ENCODE measurements at places on chromosomes 2 and 18.

DNA sequence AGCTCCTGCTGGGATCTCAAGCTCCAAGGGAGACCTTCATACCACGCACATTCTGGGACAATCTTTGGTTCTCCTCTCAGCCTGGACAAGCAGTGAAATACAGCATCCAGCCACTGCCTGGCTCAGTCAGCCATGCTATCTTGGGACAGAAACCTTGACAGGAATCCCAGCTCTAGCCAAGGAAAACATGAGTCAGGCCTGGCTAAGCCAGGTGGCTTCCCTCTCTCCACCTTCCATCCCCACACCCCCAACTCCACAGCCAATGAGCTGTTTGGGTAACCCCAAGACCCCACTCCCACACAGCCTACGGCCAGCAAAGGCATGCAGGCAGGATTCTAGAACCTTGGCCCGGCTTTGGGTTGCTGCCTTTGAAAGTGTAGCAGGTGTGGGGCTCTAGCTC, 64.9 kb downstream of the MCFD2 start:
- DNase-seq, result peak; percentile 84

DNA sequence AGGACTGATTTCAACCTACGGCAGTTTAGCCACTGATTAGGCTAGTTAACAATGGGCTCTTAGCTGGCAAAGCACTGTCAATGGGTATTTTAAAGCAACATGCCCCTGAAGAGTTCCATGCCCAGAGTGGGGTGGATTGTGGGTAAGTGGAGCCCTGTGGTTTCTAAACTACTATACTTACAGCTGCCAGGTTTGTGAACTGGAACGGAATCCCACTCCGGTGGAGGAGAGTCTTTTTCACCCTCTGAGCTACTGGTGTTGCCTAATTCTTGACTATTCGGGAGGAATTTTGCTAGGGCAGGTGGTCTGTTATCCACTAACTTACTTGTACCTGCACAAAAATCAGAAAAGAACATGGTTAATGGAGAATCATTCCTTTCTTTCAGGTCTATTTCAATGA, 52.6 kb downstream of the ZAP70 start:
- DNase-seq, result no peak

- DNase-seq, result peak; percentile 72
Observed at GRCh38 chr2:84701880-84702279, 179.0 kb downstream of the TRABD2A start.

DNA sequence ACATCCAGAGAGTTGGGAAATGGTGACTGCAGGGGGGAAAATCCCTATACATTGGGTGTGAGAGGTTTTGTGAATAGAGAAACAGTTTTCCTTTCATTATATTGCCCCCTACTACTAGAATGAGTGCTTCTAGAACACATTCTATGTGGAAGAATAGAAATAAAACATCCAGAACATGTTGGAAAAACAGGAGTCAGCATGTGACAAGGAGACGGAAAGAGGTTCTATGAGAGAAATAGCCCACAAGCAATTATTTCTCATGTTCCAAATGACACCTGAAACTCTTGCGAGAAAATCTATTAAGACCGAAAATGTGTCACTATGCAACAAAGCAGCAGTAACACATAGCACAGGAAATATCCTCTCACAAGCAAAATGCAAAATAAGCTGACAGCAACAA, 202.7 kb upstream of the SPOPL start:
- DNase-seq, result no peak

DNA sequence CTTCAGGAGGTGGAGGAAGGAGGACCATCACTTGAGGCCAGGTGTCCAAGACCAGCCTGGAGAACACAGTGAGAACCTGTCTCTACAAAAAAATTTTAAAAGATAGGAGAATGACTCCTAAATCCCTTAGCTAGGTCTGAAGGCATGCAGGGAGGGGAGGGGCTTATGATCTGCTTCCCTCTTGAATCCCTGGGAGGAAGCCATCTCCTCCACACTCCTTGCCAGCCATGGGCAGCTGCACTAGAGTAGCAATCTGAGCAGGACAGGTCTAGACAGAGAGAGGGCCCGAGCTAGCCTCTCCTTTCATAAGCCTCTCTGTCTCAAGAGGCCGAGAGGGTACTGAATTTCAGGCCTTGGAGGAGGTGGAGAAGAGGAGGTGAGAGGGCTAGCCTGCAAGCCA, 42.5 kb downstream of the DAPL1 start:
- no peak for DNase-seq

DNA sequence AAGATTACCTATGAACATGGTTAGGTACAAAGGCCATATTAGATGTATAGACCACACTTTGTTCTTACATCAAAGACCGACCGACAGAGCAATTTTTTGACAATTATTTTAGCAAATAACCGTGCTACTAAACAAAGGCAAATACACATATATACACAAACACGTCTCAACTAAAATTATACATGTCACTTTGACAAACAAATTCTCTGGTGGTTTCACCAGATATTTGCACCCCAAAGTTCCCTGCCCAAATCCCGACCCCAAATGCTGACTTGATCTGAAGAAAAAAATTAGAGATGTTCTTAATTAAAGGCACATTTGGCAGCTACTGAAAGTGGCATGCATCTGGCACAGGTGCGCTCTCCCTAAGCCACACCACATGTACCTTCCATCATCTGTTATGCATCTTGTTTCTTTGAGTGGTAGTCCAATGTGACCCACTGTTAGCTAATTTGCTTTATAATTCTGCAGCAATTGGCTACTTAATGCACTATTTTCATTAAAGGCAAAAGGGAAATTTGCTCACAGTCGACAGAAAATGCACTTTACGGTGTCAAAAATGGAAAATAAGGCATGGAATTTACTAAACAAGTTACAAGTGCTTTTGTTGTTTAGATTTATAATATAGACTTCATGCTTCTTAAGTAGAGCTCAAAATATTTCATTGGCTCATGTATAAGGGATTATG, 92.1 kb downstream of the ARHGEF33 start:
- DNase-seq, result no peak

DNA sequence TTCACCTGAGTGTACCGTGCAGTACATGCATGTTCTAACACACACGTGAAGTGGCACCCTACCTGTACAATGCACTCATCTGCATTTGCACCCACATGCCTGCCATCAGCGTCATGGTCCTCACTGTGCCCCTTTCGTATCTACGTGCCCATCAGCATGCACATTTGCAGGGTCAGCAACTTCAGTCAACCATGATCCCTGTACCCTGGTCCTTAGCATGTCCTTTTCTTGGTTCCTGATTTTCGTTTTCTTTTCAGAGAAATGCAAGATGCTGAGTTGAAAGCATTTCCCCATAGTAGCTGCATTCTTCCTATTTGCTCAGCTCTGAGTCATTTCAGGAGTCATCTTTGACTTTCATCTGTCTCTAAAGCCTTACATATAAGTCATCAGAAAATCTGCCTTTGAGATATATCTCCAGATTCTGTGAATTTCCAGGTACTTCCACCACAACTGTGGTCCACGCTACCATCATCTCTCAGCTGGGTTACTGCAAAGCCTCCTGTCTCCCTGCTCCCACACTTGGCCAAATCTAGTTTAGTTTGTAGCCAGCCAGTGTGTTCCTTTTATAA, 14.7 kb upstream of the PUM2 start:
- peak; percentile 68 for DNase-seq

DNA sequence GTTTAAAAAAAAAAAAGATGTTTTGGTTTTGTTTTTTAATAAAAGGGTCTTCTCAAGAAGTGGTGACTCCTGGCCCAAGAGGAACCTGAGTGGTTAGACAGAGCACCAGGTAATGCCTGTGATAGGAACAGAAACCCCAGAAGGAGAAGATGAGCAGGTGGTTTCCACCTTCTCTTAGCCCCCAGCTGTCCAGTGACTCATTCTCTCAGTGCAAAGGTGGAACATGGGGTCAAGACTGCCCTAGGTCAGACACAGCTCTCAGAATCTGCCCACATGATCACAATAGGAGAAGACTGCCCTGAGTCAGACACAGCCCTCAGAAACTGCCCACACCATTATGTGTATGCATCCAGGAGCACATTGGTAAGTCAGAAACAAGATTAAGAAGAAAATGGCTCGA, 61.8 kb downstream of the TBC1D8 start:
- DNase-seq, result no peak

DNA sequence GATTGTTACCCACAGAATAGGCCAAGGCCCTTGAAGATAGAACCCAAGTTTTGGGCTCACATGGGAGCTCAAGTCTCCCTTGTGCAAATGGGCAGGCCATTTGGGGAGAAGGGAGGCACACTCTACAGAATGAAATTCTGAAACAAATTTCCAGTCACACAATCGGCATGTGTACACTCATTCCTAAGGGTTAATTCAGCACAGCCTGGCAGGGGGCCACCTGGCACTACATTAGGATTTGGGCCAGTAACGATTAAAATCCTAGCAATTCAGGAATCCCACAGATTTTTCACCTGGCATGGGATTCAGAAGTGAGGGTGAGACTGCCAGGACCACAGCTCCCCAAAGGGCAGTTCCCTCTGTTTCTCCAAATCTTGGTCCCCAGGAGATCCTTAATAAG, 46.4 kb downstream of the BMP10 start:
- peak; percentile 72 for DNase-seq

- DNase-seq, result no peak
Observed at GRCh38 chr2:169007356-169007755, 23.8 kb downstream of the ABCB11 start.

- DNase-seq, result no peak
Observed at GRCh38 chr2:65881592-65881991, 449.2 kb upstream of the SPRED2 start.

- peak; percentile 69 for DNase-seq
Observed at GRCh38 chr2:20184067-20184938, 40.6 kb downstream of the SDC1 start.

DNA sequence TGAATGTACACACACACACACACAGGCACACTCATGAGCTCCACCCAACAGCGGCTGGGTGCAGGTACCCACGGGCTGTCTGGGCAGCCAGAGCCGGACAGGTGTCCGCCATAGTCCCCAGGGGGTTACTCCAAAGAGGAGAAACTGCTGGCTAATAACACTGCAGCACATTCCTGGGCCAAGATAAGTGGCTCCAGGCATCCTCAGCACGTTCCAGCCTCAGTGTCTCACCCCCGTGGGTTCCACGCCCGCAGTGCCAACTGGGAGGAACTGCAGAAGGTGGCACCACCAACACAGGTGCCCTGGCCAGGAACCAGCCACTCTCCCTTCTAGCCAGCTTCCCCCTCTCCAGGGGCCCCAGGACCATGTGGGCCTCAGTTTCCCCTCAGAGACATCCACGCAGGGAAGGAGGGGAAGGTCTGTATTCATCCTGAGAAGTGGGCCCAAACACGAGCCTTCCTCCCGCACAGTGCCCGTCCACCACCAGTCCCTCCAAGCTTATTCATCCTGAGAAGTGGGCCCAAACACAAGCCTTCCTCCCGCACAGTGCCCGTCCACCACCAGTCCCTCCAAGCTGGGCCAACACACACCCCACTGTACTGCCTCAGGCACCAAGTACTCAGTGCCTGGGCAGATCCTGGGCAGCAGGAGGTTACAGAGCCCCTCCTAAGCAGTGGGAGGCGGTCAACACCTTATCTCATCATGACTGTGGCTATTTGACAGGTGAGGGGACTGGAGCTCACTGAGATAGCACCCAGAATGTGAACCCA, 47.6 kb downstream of the TNS1 start:
- no peak for DNase-seq

- DNase-seq, result peak; percentile 42
Observed at GRCh38 chr2:236793023-236794011, 223.7 kb downstream of the ACKR3 start.

DNA sequence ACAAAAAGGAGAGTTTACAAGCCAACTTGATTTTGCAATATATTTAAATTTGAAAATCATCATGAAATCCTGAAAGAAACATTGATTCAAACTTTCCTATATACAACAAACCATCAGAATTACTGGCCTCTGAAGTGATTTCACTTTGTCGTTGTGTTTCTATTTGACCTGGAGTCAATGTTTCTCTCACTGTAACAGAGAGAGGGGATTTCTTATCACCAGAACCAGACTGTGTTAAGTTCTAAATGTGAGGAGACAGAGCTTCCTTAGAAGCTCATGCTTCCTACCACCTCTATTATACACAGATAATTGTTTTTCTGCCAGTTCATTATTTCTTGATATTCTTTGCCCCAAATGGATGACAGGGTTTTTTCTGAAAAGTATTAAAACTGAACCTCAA, 245.0 kb upstream of the RND3 start:
- no peak for DNase-seq

- DNase-seq, result no peak
Observed at GRCh38 chr2:228072669-228073068, 108.8 kb downstream of the SPHKAP start.

GRCh38 chr2:239868556-239869181, 156.5 kb downstream of the NDUFA10 start:
- DNase-seq, result no peak

DNA sequence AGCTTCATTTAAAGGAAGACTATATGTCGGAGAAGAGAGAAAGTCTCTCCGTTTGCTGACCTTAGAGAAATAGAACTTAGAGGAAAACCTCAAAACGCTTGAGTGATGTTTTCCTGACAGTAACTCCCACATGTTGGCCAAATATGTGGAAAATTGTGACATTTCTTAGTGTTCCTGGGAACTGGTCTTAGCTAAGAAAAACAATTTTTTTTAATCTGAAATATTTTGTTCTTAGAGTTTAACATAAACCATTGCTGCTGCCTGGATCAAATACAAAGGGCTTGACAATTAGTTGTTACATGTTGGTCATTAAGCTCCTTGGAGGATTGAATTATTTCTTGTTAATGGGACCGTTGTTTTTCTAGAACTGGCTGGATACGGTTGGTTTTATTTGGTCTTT, 16.3 kb downstream of the DYNC2LI1 start:
- DNase-seq, result no peak

DNA sequence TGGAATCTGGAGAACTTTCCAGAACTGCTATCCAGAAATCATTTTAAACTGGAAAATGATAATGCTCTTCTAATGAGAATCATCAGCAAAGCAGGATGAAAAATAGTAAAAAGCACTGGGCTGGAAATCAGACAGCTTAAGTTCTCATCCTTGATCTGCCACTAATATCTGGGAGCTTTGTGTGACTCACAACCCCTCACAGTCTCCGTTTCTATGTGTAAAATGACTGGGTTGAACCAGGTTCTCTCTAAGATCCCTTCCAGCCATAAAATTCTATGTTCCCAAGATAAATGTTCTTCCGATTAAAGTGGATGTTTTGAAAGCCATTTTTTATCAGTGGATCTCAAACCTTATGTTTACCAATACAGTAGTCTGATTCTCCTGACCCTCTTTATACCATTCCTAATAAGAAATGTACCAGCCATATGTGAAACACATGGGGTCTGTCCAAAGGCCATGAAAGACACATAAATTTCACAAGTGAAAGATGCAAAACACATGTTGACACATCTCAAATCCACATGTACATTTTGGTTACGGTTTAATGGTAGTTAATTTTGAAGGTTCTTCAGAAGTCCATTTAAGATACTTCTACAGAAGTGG, 188.8 kb downstream of the EN1 start:
- DNase-seq, result peak; percentile 71

GRCh38 chr18:48676756-48677368, 138.0 kb downstream of the CTIF start:
- peak; percentile 51 for DNase-seq

GRCh38 chr2:62529758-62530157, 23.8 kb upstream of the TMEM17 start:
- no peak for DNase-seq

GRCh38 chr2:185069107-185069506, 470.8 kb downstream of the ZNF804A start:
- no peak for DNase-seq

All from fibroblast of skin of abdomen (primary cell).